ENCODE measurements at places on chromosomes 6 and 20.
A peak's percentile ranks its signal among the peaks of the same experiment; 100 is the strongest.

- no peak for DNase-seq
These were observed 64.0 kb upstream of the KCNK16 start for GRCh38 chr6:39386487-39386886.

DNA sequence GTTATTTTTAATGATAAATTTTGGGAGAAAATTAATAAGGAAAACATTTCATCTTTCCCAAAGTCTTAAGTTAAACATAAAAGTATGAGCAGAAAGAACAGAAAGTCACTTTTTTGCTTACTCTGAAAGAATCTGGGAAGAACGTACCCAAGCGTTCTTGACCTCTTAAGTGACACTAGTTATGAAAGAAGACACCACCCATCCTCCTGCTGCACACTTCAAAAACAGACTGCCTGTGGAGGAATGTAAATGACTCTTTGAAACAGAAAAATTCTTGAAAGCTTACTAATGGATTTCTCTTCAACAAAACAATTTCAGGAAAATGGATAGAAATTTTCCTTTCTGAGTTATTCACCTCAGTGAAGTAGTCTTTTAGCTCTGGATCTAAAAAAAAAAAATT, 227.7 kb downstream of the MEI4 start:
- DNase-seq, result no peak

DNA sequence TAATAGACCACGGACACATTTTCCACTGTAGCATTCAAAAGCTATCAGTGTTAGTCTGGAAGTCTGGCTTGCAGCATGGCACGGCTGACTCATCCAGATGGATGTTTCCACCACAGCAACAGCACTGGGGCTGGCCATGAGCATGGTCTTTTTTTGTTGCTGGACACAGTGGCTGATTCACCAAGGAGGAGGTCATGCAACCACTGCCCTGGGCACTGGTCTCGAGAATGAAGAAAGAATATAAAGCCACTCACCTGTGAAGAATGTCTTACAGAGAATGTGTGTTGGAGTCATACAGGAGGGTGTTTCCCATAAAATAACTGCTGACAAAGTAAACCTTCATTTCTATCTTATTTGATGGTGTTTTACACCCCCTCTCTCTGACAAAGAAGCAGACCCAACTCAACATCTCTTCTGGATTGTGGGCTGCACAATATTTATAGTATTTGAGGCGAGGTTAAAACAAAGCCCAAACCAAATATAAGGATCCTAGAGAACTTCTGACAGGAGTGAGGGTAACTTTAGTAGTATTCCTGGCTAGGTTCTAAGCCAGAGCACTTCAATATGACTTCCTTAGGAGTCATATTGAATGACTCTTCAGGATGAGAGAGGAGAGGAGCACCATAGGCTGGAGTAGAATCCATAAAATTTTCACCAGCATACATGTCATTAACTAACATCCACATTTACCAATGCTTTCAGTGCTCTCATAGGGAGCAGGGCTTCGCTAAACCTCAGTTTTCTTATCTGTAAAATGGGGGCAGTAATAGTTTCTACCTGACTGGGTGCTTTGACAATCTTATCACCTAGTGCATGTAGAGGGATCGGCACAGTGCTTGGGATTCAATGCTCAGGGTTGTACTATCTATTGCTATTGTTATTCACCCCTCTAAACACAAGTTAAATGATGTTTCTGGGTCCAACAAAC, 121.4 kb downstream of the KIF13A start:
- DNase-seq, result no peak

DNA sequence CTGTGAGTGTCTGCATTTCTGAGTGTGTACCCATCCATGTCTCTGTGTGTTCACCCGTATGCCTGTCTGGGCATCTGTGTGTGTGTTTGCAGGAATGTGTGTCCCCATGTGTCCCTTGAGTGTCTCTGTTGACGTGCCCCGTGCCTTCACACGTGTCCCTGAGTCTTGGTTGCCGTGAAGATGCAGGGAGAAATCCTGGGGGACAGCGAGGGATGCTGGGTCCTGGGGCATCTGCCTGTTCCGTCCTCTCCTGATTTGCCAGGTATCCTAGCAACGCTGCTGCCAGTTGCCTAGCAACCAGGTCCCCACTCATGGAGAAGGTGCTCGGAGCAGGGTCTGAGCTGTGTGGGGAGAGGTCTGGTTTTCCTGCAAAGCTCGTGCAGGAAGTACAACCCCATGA, 6.0 kb upstream of the LKAAEAR1 start:
- peak; percentile 93 for DNase-seq

GRCh38 chr6:33784787-33785186, 4.1 kb downstream of the LEMD2 start:
- DNase-seq, result no peak

DNA sequence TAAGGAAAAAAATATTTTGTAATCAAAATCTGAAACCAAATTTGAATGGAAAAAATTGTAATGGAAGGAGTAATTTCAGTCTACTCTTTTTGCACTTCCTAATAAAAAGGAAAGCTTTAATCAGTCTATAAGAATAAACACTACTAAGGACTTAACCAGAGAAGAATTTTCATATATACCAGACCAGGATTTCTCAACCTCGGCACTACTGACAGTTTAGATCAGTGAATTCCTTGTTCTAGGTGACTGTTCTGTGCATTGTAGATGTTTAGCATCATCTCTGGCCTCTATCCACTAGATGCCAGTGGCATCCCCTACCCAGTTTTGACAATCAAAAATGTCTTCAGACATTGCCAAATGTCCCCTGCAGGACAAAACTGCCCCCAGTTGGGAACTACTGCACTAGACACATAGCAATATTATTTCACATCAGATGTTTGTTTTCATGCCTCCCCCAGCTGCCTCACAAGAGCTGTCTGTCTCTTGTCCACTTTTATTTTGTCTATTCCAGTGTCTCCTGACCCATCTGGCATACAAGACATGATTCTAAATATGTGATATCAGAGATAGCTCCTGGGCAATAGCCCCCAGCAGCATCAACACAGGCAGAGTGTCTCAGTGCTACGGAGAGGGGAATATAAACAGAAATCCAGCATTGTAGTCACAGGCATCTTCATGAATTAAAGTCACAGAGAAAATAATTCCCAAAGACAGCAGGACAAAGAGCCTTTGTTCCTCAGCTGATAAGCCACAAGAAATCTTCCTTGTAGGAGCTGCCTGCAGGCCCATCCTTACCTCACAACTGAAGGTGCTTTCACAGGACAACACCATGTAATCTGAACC, 27.0 kb downstream of the DNAAF9 start:
- no peak for DNase-seq

- DNase-seq, result peak; percentile 89
These were observed 1001.9 kb upstream of the FLRT3 start for GRCh38 chr20:15339264-15339663.

DNA sequence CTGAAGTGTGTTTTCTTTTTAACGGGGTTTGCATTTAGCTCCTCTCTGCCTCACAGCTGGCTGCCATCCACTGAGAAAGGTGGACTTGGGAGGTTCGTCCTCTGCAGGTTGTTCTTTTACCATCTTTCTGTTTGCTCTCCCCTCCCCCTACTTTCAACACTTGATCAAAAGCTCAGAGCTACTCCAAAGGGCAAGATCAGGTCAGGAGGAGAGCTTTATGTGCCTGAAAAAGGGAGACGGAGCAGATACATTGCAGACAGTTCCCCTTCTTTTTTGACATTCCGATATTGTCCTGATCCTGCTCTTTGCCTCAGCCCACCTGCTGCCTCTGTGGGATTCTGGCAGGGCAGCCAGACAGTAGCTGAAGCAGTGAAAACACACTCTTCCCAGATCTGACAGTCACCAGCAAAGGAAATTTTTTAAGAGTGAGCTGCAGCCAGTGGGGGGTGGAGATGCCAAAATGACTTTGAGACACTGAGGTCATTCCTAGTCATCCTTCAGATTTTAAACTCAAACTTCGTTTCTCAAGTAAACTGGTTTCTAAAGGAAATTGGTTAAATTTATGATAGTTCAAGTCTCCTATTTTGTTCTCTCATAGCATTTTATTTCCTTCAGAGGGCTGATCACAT, 26.5 kb downstream of the SMLR1 start:
- DNase-seq, result no peak

DNA sequence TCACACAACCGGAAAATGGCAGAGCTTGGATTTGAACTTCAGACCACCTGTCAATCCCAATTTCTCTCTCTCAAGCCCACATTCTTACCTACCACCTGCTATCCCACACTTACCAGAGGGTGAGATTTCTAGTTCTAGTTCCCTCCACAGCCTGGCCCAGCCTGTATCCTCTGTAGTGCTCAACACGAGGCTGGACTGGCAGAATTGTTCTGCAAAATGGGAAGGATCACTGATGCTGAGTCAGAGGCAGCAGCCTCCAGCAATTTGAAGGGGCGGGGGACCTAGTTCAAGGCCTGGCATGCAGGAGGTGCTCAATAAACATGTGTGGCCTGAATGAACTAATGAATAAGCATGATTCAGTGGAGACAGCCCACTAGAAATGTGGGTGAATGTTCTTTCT, 53.6 kb upstream of the TTPAL start:
- no peak for DNase-seq

DNA sequence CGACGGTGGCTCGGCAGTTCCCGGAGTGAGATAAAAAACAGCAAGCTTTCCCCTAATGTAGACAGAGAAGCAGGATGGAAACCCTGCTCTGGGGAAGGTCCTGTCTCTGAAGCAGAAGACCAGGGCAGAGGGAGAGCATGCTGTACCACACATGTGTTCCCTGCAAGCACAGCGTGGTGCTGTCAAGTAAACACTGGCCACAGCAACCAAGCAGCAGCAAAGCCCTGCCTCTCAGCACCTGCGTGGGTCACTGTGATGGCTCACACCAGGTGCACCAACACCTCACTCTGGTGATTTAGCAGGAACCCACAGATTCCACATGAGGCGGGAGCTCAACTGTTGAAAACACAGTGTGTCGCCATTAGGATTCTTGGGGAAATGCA, 65.2 kb upstream of the TXNDC5 start:
- no peak for DNase-seq

- DNase-seq, result no peak
These were observed 5.2 kb upstream of the SRXN1 start for GRCh38 chr20:658202-658601.

GRCh38 chr20:54208548-54209176, 775 bp downstream of the PFDN4 start:
- peak; percentile 40 for DNase-seq

DNA sequence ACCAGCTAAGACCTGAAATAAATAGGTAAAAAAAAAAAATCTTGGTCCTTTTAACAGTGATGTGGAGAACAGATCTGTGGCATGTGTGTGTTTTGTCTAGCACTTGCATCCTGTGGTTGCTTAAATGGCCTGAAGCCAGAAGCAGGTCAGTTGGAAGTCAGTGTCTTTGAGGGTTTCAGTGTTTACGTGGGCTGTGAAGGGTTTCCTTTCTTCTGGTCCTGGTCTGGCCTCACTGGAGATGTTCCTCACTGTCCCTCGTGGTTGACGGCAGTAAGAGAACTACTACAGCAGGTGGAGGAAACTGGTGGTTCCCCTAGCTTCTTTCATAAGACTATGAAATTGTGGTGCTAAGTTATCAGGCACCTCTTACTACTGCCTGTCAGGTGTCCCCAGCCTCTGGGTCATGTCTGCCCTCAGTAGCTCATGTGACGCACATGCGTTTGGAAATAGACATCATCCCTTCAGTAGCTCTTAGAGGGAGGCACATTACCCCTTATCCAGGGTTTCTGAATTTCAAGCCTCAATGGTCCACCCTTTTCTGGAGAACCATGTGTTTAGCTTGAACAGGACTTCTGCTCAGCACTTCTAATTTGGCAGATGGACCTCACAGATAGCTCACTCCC, 59.4 kb upstream of the SCP2D1 start:
- DNase-seq, result no peak

- DNase-seq, result no peak
These were observed 23.4 kb downstream of the DYNLT1 start for GRCh38 chr6:158620963-158621693.

DNA sequence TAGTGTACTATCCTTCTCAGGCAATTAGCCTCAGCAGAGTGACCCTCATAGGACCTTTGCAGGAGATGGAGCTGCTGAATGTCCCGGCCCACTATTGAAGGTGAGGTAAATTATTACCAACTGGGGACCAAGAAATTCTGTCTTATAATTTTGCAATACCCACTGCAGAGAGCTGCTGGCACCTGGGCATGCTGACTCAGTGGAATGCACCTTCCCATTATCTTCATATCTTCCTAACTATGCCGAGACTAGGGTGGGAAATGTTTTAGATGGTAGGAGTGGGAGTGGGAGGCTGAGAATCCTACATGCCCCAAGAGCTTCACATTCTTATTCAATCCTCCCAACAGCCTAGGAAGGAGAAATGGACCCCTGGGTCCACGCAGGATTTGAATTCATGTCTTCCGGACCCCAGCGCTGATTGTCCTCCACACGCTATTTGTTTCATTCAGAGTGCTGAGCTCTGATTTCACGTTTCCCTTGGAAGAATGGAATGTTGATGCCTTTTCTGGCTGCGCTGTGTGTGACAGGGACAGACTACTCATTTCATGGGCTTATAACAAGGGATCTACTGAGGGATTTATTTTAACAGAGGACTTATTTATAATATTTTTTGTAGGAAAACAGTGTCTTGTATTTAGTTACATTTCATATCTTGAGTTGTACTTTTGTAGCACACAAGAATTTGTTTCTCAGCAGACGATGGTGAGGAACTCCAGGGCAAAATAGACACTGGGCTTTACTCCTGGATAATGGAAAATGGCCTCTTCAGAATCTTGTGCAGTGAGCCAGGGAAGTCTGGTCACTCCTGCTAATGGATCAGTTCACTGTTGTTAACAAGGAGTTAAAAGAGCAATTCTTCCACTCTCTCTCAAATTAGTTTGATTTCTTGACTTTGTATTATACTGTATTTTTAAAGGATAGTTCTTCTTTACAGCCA, 66.4 kb downstream of the FYN start:
- DNase-seq, result no peak

DNA sequence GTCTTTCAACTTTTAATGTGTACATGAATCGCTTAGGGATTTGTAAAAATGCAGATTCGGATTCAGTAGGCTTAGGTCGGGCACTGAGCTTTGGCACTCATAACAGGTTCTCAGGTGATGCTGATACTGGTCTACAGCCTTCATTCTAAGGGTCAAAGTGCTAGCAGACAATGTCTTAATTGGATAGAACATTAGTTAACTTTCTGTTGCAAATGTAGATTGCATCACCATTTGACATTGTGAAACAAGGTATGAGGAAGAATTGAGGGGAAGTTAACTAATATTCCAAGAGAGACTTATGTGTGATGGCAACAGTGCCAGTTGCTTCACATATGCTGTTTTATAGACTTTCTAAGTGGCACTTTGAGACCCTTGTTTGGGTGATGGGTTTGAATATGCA, 86.9 kb downstream of the MLIP start:
- no peak for DNase-seq

DNA sequence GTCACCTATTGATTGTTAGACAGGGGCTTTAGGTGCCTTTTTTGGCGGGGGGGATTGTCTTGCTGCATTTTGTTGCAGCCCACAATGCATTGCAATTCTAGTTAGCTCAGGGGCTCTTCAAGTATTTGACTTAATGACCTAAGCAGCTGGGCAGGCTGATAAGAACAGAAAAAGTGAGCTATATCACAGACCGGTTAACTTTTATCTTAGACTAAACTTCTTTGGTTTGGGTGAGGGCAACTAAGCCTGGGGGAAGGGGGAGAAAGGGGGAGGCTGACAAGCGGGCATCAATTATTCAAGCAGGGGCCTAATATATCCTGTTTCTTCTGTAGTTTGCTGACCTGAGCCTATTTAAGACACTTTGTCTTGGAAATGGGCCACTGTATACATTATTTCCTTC, 66.0 kb upstream of the GPR6 start:
- no peak for DNase-seq

Data from cerebellar cortex (tissue), 1 donor.